Pons (tissue), 1 donor: ENCODE measurements at places on chromosomes 2 and 18.

GRCh38 chr2:112790305-112790704 lies 6.0 kb upstream of the IL1A start:
- DNase-seq = no peak

GRCh38 chr2:197204519-197205250 lies 105.9 kb downstream of the ANKRD44 start:
- no peak for DNase-seq

- DNase-seq = no peak
These were observed 205.0 kb downstream of the DLGAP1 start for GRCh38 chr18:4250141-4250540.

DNA sequence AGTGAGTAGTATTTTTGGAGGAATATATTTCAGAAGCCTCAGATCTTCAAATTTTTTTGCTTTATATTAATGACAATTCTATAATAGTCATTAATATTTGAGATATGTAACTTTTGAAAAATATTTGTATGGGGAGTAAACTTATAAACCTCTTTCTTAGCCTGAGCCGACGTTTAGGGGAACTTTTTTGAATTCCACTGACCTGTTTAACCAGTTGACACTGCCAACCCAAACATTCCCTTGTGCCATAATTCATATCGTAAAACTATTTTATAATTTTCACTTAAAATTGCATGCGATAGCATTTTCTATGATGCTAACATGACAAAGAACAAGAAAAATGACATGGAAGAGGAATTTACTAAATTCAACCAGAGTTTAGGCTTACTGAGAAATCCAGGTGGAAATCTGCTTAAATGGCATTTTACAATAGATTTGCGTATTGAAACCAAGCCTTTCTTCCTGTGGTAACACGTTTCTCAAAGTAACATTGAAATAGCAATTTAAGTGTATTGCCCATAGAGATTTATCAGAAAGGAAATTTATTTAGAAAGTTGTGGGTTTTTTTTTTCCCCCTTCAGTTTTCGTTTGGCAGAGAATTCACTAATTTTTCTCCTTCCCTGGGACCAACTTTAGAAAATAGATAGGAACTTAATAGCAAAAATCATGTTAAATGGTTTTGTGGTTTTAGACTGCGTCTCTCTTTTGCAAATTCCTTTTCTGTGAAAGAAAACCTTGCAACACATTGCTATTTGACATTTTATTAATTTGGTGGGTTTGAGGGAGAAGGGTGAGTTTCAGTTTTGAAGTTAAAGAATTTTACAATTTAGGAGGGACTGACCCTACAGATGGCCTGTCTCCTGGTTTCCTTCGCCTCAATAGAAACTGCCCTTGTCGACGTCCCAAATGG lies 77.4 kb downstream of the TANC1 start:
- DNase-seq = no peak

DNA sequence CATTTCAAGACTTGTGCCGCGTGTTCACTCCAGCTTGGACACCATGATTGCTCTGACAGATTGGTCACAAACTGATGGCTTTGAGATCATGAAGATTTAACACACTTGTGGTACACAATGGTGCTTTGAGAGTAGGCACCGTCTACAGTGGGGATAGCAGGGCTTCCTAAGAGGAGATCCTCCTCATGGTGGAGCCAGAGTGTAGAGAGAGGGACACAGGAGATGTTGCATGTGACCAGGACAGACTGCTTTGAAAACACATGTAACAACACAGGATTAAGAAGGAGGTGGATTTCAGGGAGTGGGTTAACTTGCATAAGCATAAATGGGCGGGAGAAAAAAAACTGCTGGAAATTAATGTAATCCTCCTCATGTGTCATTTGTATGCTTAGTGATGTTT lies 95.7 kb upstream of the LINC00305 start:
- peak; percentile 25 for DNase-seq

- DNase-seq = no peak
These were observed 127.0 kb downstream of the GAREM1 start for GRCh38 chr18:32343634-32344033.

DNA sequence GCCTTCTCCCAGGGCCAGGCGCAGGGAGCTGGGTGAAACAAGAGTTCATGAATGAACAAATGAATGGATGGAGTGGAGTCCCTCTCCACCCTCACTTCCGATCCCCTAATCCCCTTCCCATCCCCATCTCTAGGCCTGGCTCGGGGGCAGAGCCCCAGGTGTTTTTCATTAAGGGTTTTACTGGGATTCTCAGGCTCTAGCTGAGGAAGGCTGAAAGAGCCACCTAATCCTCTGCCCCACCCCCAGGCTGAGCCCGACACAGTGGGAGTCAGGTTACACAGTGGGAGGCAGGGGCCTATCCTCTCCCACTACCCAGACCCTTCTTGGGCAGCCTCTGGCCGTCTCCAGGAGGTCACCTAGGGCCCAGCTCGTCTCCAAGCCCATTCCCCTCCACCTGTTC lies 36.1 kb downstream of the SDC1 start:
- no peak for DNase-seq

DNA sequence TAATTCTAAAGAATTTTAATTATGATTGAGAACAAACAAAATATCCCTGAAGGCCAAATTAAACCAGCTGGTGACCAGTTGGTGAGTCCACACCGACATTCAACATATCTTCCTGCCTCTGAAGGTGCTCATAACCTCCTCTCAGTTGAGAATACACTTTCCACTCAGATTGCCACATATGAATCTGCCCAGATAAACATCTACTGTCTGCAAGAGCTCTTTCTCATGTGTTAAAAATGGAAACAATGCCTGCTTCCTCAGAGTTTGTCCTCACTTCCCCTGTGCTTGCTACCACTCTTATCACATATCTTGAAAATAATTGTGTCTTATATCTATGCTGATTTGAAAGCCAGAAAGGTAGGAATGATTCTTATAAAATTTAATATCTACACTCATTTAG lies 177.7 kb upstream of the GULP1 start:
- DNase-seq = no peak

GRCh38 chr2:69493268-69493667 lies 56.0 kb upstream of the NFU1 start:
- DNase-seq = peak; percentile 66

DNA sequence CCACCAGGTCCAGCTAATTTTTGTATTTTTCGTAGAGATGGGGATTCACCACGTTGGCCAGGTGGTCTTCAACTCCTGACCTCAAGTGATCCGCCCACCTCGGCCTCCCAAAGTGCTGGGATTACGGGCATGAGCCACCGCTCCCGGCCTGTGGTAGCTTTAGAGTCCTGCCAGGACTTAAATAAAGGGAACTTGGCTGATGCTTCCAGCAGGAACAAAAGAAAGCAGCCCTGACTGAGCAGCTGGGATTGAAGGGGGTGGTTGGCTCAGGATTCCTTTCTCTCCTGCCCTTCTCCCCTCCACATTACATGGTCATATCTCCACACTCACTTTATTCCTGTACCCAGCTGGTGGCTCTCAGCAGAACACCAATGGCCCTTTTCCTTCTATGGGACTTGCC lies 20.0 kb downstream of the EFHD1 start:
- no peak for DNase-seq

DNA sequence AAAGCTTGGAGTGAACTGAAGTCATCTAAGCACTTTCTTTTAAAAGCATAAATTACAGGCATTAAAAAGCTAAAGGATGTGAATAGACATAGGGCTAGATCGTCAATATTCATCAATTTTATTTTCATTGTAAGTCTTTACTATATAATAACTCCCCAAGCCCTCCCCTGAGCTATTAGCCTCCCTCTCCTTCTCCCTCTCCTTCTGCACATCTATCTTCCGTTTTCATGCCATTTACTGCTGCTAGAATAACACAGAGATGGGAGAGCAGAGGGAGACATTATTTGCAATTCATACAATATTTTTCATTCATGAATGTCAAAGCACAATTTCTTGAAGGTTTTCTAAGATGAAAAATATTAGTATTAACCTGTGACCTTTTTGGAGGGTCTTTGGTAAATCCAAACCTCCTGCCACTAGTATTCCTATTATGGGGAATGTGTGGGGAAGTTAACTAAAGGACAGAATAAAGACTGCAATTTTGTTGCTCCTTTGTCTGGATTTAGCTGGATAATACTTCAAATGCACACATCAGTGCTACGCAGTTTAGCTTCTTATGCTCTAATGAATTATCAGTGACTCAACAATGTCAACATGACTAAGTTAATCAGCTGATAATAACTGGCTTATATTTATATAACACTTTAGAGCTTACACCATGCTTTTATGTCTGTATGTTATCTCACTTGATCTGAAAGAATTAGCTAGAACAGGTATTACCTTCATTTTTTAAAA lies 28.2 kb upstream of the MFF start:
- no peak for DNase-seq

GRCh38 chr2:241506793-241507429 lies 1.5 kb downstream of the STK25 start:
- no peak for DNase-seq

DNA sequence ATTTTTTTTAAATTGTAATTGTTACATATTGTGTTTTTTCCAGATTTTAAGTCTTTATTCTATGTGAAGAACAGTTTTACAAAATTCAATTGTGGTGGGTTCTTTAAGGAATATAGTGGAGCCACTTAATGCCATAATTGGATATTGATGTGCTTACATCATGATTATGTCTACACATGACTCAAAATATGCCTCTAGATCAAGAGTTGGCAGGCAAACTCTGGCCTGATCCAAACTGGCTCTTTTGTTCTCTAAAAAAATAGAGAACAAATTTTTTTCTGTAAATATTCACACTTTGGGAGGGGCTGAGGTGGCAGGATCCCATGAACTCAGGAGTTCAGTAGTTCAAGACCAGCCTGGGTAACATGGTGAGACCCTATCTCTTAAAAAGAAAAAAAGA lies 8.3 kb downstream of the EHBP1 start:
- no peak for DNase-seq

DNA sequence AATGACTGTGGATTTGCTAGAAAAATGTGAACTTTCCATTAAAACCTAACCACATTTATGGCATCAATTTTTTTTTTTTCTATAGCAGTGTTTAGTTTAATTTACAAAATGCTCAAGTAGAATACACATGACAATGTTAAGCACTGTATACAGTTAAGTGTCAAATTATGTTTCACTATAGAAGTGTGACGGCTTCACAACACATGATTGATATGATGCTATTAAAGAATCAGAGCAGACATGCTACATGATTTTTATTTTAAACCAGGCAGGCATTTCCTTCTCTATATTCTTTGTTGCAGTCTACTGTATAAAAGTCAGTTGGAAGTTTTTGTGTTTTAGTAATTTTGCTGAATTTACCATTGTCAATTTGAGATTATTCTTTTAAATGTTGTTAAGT lies 43.6 kb downstream of the PROKR1 start:
- DNase-seq = no peak

DNA sequence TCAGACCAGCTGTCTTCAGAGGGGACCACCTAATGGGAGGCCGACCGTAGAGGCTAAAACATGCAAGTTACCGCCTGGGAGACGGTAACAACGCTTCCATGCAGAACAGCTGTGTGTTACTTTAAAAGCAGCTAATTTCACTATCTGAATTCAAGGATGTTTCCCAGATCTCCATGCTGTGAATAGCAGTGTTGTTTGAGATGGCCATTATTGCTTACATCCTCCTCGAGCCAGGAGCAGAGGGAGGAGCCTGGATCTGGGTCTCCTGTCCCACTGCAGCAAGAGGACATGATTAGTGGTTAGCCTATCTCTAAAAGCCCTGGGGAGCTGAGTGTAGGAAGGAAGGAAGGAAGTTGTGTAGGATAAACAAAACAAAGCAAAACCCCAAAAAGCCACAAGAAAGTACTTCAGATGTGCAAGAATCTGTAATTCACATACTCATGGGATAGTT lies 50.9 kb downstream of the ACTR2 start:
- no peak for DNase-seq

GRCh38 chr2:41698678-41699422 lies 349.0 kb upstream of the PKDCC start:
- peak; percentile 9 for DNase-seq

DNA sequence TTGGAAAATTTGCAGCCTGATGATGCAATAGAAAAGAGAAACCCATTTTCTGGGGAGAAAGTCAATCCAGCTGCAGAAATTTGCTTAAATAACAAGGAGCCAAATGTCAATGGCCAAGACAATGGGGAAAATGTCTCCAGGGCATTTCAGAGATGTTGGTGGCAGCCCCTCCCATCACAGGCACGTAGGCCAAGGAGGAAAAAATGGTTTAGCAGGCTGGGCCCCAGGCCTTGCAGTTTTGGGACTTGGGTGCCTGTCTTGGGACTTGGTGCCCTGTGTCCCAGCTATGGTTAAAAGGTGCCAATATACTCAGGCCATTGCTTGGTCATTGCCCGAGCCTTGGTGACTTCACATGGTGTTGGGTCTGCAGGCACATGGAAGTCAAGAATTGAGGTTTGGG lies 368.2 kb downstream of the ERBB4 start:
- DNase-seq = no peak

DNA sequence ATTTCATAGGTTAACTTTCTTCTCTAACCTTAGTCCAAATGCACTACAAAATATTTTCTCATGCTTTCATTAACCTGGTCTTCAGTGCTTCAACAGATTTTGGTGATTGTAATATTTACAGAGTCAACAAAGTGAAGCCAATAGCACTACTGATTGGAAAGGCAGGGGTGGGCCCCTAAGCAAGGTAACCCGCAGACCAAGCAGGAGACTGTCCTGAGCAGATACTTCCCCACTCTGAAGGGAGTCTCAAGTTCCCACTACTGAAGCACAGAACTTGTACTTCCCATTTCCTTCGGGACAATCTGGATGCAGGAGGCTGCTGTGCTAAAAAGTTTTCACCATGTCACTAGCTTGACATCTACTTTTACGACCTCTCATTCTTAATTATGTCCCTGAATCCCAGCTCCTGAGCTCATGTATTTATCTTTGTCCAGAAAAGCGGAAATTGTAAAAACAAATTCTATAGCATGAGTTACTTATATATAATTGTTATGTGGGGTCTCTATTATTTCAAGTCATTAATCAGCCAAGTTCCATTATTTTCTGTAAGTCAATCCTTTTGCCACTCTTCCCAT lies 311.6 kb upstream of the REV1 start:
- no peak for DNase-seq

DNA sequence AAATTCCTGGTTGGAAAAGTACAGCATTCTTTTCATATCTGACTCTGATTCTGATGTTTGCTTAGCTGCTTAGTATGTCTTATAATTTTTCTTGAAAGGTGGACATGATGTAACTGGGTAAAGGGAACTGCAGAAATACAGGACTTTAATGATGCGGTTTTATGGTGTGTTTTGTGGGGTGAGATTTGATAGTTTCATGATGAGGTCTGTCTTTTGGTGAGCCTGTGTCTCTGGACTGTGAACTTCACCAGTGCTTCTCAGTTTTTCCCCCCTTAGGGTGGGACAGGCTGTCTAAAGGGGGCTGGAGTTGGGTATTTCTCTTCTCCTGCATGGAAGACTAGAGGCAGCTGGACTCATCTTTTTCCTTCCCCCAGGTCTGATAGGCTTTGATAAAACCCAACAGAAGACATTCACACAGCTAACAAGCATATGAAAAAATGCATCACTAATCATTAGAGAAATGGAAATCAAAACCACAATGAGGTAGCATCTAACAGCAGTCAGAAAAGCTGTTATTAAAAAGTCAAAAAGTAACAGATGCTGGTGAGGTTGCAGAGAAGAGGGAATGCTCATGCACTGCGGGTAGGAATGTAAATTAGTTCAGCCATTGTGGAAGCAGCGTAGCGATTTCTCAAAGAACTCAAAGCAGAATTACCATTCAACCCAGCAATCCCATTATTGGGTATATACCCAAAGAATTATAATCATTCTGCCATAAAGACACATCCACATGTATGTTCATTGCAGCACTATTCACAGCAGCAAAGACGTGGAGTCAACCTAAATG lies 77.6 kb downstream of the EPC2 start:
- no peak for DNase-seq

GRCh38 chr2:240324312-240325015 lies 111.0 kb upstream of the GPC1 start:
- DNase-seq = no peak
